ENCODE measurements at places on chromosomes 3 and 15.

DNA sequence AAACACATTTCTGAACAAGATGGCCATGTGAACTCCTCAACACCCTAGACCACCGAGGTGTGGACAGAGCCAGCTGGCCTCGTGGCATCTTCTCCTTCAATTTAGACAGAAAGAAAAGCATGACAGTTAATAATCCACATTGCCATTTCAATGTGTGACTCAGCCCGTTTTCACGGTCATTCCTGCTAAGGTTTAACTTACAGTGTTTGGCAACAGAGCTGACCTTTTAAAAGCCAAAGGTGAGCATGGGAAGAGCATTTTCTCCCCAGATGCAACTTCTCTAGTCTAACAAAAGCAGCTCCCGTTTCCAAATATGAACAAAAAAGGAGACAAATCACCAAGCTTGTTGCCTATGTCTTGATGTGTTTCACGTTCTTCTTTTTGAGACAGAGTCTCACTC, 417.6 kb upstream of the WNT5A start:
- no peak for DNase-seq

- DNase-seq = no peak
These were observed 20.4 kb downstream of the TMOD3 start for GRCh38 chr15:51849860-51850259.

DNA sequence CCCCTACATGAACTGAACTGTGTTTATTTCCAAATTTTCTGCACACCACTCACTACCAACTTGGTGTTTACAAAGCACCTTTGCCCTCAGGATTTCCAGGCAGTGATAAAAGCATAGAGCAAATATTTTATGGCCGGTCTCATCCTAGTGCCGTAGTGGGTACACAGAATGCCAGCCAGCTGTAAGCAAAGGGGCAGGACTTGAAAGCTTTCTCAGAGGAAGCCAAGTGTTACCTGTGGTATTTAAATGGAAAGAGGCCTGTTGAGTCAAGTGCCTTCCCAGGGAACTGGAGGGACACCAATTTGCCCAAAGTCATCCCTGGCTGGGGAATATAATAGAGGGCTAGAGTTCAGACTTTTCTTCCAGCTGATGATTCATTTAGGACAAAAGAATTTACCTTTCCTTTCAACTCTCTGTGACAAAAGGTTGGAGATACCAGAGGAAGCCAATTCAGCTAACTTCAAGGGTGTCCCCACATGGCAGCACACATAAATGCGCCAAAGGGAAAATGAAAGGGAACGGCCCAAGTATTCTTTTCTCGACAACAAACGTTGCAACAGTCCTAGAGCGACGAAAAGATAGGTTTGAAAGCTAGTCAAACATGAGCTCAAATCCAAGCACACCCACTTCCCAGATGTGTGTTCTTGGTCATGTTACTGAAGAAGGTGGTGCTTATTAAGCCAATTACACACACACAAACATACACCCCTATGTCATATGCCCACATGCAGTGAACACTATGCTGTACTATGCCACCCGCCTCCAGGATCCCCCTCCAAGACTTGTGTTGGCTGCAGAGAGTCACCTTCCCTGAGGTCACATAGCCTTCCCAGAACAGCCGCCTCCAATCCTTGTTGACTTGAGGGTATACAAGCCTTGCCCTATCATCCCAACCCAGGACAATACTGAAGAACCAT, 27.7 kb downstream of the MAGI1 start:
- DNase-seq = peak; percentile 65

DNA sequence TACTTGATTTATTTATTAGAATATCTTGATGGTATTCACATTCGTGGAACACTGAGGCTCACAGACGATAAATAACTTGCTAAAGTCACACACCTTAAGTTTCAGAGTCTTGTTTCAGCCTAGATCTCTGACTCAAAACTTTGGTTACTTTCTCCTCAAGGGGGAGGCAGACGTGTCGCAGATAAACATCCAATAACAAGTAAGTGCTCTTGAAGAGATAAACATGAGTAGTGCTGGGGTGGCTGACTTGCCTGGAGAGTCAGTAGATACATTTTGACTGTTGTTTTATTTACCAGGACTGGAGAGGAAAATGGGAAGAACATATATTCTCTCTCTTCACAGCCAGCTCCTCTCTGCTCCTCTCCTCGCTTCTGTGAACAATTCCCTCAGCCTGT, 31.3 kb downstream of the FBXO45 start:
- DNase-seq = no peak

- no peak for DNase-seq
These were observed 396.3 kb downstream of the IL5RA start for GRCh38 chr3:2713923-2714322.

GRCh38 chr3:134564991-134565390, 79.1 kb downstream of the CEP63 start:
- DNase-seq = no peak

- DNase-seq = no peak
These were observed 74.0 kb downstream of the HERC1 start for GRCh38 chr15:63759752-63760151.

DNA sequence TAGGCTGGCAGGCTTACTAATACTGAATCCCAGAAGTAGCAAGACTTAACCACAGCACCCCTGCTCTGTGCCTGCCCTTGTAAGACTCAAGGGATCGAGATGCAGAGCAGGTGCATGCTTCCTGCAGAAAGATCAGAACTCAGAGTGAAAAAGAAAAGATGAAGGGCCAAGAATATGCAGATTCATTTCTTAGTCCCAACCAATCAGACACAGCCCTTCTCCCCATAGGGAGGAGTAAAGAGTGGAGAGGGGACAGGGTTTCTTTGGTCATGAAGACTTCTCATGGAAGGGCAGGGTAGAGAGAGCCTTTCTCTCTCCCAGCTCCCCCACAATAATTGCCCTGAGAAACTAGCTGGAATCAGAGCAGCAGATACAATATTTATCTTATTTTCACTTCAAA, 105.6 kb upstream of the MB21D2 start:
- DNase-seq = no peak

DNA sequence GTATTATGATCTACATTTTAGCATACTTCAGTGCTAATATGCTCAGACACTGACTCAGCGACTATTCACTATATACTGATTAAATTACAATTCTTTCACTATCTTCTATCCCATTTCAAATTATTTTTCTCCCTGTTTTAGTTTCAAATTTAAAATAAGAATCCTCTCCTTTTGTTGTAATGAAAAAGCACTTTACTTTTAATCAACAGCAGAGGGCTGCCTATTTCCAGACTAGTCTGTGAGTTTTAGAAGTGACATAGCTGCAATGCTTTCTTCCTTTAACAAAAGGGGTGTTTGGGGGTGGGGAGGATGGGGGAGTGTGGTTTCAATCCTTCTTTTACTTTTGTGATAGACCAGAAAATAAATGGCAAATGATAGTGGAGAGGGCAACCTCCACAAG, 2.4 kb downstream of the NEDD4 start:
- DNase-seq = no peak

DNA sequence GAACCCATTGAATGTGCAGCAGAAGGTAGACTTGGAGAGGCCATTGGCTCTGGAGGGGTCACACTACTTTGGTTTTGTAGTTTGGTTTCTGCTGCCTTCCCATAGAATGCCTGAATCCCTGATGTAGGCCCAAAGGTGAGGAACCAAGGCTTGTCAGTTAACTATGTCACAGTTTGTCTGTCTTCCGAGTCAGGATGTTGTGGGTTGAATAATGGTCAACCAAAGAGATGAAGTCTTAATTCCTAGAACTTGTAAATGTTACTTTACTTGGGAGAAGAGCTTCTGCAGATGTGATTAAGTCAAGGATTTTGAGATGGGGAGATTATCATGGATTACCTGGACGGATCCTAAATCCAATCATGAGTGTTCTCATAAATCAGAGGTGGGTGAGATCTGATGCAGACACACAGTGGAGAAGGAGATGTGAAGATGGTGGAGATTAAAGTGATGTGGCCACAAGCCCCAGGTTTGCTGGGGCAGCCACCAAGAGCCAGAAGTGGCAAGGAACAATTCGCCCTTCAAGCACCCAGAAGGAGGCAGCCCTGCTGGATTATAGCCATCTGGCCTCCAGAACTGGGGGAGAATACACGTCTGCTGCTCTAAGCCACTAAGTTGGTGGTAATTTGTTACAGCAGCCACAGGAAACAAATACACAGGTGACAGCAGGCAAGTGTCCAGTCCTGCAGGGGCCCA, 2.3 kb upstream of the CCR8 start:
- DNase-seq = no peak

DNA sequence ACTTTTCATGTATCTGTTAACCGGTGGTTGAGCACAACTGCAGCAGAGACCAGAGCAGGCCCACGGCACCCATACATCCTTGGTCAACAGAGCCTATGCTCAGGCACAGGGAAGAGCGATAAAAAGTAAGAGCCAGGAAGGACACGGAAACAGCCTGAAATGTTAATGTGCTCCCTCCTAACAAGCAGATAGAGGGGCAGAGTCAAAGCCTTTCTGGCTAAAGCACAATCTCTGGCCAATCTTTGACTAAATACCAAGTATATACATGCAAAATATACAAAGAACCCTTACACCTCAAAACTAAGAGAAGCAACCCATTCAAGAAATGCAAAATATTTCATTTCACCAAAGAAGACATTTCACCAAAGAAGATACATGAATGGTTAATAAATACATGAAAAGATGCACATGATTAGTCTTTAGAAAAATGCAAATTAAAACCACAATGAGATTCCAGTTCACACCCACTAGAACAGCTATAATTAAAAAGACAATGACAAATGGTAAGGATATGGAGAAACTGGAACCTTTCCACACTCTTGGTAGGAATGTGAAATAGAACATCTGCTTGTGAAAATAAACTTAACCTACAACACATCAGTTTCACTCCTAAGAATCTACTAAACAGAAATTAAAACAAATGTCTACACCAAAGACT, 88.0 kb downstream of the OSBPL10 start:
- DNase-seq = no peak

GRCh38 chr15:99668533-99669182, 64.6 kb downstream of the LYSMD4 start:
- no peak for DNase-seq

DNA sequence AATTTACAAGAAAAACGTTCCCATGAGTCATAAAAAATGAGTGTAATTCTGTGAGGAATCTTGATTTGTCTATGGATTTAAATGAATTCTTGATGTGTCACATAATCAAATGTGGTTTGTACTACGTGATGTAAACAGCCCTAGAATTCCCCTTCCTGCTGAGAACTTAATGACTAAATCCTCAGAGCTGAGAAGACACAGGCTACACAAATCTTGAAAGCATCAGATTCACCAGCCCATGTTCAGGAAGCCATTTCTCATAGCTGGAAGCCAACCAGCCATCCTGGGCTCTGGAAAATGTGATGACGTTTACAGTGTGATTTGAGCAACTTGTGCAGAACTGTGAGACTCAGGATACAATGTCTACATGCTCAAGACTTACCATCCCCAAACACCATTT, 193.7 kb upstream of the MME start:
- no peak for DNase-seq

DNA sequence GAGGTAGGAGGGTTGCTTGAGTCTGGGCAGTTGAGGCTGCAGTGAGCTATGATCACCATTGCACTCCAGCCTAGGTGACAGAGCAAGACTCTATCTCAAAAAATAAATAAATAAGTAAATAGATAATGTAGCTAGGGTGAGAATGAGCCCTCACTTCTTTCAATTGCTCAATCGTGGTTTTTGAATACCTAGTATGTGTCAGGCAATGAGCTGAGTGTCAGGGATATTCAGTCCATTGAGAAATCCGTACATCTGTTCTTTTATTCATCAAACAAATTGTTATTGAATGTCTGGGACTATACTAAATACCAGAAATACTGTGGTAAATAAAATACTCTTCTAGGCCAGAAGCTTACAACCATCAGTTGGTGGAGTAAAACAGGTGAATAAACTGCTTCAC, 6.2 kb upstream of the ZNF148 start:
- DNase-seq = no peak

GRCh38 chr15:65303687-65304380, 643 bp upstream of the RNU5B-1 start:
- DNase-seq = no peak

- no peak for DNase-seq
These were observed 45.8 kb upstream of the SEC13 start for GRCh38 chr3:10366651-10367101.

DNA sequence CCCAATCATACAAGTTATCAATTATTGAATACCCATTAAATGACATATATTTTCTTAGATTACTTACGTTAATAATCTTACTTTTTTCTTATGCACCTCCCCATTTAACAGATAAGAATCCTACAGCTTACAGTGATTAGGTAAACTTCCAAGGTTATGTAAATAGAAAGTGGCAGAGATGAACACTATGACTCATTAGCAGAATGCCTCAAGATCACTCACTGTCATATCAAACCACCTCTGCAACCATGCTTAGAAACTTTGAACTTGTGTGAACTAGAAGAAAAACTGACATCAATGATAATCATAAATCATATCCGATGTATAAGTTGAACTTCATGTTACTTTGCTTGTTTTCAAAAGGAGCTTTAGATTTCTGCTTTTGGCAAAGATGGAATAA, 911.6 kb upstream of the ARPP21 start:
- no peak for DNase-seq

DNA sequence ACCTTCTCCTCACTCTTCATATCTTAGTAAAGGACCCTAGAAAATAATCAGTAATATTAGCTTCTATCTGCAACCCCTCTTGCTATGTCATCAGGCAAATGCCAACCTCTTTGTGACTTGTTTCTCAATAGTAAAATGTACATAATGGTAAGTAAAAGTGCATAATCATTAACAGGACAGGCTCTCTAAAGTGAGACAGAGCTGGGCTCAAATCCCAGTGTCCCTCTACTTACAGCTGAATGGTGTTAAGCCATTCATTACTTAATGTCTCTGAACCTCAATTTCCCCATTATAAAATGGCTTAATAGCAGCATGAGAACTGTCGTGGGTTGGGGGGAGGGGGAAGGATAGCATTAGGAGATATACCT, 62.6 kb upstream of the ATP11B start:
- DNase-seq = no peak

- DNase-seq = no peak
These were observed 494.3 kb downstream of the PDCD6IP start for GRCh38 chr3:34292605-34293300.

GRCh38 chr3:66228707-66229106, 7.9 kb downstream of the SLC25A26 start:
- DNase-seq = no peak

- DNase-seq = no peak
These were observed 7.0 kb downstream of the SNAP23 start for GRCh38 chr15:42502477-42502876.

DNA sequence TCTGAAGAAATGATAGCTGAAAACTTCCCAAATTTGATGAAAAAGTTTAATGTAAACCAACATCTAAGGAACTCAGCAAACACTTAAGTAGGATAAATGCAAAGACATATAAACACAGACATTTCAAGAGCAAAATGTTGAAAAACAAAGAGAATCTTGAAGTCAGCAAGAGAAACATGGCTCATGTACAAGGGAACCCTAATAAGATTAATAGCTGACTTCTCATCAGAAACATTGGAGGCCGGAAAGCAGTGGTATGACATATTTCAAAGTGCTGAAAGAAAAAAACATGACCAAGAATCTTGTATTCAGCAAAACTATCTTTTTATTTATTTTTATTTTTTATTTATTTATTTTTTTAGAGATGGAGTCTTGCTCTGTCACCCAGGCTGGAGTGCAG, 10.6 kb upstream of the PRKCI start:
- no peak for DNase-seq

Measured in right lobe of liver (tissue), 6 donors.